ENCODE measurements at places on chromosomes 7 and 10.

- H3K27me3 ChIP-seq: peaks cover 45% of the 10 kb centered on the region
- no peak overlapping the region for H3K27ac ChIP-seq
- no peak for DNase-seq
- H3K4me3 ChIP-seq: no peak overlapping the region
Measured at GRCh38 chr7:73613954-73614735, 10.2 kb downstream of the MLXIPL start.

GRCh38 chr10:15144788-15145187, 23.7 kb downstream of the NMT2 start:
- DNase-seq: no peak
- no peak overlapping the region for H3K4me3 ChIP-seq
- peaks cover 14% of the 10 kb centered on the region for H3K4me1 ChIP-seq
- H3K36me3 ChIP-seq: peaks cover 7% of the 10 kb centered on the region
- no peak overlapping the region for H3K27ac ChIP-seq

DNA sequence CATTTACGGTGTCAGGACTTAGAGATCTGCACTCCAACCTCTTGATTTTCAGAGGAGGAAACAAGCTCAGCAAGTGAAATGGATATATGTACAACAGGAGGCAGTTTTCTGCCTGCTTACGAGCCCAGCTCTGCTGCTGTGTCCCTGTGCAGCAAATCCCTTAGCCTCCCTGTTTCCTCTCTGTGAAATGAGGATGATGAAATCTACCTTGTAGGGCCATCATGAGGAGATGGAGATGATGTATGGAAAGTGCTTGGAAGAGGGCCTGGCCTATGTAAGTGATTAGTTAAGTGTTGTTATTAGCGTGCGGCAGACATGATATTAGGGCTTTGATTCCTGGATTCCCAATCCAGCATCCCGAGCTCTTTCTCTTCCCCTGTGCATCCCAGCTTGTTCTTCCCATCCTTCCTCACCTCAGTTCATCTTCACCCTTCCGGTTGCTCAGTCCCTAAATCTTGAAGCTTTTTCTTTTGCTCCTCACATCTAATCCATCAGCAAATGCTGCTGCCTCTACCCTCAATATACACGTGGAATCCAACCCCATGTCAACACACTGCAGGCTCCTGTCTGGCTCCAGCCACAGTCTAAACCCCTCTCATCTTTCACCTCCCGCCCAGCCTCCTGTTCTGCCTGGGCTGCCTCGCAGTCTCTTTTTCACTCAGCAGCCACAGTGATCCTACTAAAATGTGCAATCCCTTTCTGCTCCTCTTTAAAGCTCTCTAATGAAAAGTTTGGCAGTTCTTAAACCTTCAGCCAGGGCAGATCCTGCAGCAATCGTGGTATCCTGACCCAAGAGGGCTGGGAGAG, 113.8 kb downstream of the MARCHF5 start:
- H3K4me3 ChIP-seq: no peak overlapping the region
- peaks cover 9% of the 10 kb centered on the region for H3K4me1 ChIP-seq
- H3K36me3 ChIP-seq: no peaks in the 10 kb centered on the region
- peaks cover 14% of the 10 kb centered on the region for H3K27me3 ChIP-seq
- H3K27ac ChIP-seq: no peak overlapping the region

GRCh38 chr7:28083164-28083997, 97.2 kb downstream of the JAZF1 start:
- H3K36me3 ChIP-seq: peaks cover 3% of the 10 kb centered on the region
- no peak overlapping the region for H3K4me3 ChIP-seq
- no peaks in the 10 kb centered on the region for H3K27me3 ChIP-seq
- peaks cover 28% of the 10 kb centered on the region for H3K4me1 ChIP-seq
- H3K27ac ChIP-seq: peak overlapping the region; percentile 38
- DNase-seq: no peak

GRCh38 chr7:91929463-91929862, 11.2 kb upstream of the AKAP9 start:
- no peak for DNase-seq
- no peaks in the 10 kb centered on the region for H3K4me1 ChIP-seq
- peaks cover 18% of the 10 kb centered on the region for H3K27me3 ChIP-seq
- no peak overlapping the region for H3K27ac ChIP-seq
- H3K36me3 ChIP-seq: peaks cover 1% of the 10 kb centered on the region

DNA sequence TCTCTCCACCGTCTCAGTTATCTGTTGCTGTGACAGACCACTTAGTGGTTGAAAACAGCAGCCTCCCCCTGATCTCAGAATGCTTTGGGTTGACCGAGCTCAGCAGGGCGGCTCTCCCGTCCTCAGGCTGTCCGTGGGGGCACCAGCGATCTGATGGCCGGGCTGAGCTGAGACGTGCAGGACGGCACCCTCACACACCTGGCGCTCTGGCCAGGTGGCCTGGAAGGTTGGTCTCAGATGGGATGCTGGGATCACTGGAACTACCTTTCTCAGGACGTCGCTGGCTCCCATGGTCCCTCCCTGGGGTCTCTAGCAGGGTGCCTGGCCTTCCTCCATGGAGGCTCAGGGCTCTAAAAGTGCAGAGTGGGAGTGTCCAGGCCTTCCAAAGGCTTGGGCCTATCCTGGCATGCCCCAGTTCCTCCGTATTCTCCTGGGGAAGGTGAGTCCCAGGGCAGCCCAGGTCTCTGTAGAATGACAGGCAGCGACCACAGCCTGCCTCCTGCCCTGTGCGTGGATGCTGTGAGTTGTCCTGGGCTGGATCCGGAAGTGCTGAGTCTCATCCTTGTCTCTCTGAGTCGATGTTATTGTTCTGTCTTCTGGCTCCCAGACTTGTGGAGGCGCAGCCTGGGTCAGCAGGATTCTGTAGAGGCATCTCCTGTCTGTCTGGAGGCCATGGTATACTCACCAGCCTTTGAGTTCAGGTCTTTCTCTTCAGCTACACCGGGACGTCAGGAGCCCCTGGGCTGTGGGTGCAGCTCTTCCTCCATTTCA, 12.2 kb upstream of the PWWP2B start:
- H3K36me3 ChIP-seq: no peaks in the 10 kb centered on the region
- DNase-seq: no peak
- H3K4me1 ChIP-seq: peaks cover 11% of the 10 kb centered on the region
